ENCODE measurements at places on chromosomes 1 and 21.

DNA sequence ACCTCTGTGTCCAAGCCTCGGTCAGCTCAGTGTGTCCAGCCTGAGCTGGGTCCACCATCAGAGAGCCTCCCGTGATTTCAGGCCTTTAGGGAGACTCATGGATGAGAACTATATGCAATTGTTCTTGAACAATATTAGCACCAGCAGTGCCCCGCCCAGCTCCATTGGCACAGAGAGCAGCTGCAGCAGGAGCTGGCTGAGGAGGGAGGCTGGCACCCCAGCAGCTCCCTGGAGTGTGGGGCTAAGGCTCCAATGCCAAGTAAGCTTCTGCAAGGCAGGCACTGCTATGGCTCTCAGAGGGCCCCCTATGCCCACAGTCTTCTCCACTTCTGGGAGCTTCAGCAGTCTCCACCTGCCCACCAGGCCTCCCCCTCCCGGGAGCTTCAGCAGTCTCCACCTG is 593.3 kb downstream of the MATN1 start:
- DNase-seq: no peak

- DNase-seq: no peak
These were observed 82.8 kb upstream of the CHODL start for GRCh38 chr21:18161841-18162240.

- DNase-seq: no peak
These were observed 5.8 kb downstream of the SDC3 start for GRCh38 chr1:30902593-30903290.

- DNase-seq: no peak
These were observed 219.7 kb upstream of the VAMP3 start for GRCh38 chr1:7551442-7551841.

GRCh38 chr1:177275736-177276135 is 105.0 kb downstream of the BRINP2 start:
- DNase-seq: no peak

GRCh38 chr1:34781844-34782391 is 904 bp downstream of the GJB3 start:
- no peak for DNase-seq

DNA sequence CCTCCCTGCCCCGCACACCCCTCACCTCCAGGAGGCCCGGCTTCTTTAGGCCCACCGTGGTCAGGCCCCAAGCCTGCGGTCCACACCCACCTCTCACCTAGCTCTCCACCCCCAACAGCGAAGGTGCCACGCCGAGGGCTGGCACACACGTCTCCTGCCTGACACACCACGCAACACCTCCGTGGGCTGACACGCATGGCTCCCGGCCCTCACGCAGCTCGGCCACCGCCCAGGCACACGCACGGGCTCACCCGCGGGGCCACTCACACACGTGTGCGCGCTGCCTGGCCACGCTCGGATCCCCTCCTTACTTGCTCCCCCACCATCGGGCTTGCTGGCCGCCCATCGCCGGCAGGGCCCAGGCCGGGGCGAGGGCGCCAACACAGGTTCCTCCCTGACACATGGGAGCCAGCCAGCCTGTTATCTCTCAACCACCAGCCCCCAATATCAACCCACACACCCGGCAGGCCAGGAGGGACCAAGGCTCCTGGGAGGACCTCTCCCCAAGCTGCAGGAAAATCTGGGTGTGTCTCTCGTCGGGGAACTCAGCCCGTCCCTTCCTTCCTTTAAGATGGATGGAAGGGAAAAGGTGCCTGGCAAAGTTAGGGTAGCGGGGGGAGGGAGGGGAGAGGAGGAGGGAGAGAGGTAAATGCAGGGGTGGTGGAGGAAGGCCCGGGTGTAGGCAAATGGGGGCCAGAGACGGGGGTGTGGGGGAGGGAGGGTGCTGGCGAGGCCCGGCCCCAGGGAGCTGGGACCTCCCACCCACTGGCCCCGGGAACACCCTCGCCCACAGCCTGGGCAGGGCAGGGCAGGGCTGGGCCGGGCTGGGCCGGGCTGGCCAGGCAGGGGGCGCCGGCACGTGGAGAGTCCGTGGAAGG is 546 bp downstream of the ELOVL1 start:
- DNase-seq: peak; percentile 46

- no peak for DNase-seq
These were observed 40.3 kb downstream of the NPHP4 start for GRCh38 chr1:5951846-5952410.

GRCh38 chr1:68624233-68624632 is 127.4 kb upstream of the DEPDC1 start:
- no peak for DNase-seq

DNA sequence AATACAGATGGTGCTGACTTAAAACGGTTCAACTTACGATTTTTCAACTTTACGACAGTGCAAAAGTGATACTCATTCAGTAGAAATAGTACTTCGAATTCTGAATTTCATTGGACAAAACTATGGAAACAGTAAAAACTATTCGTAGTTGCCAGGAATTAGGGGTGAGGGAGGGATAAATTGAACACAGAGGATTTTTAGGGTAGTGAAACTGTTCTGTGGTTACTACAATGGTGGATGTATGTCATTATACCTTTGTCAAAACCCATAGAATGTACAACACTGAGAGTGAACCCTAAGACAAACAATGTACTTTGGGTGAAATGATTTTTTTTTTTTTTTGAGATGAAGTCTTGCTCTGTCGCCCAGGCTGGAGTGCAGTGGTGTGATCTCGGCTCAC is 7.5 kb downstream of the DDR2 start:
- DNase-seq: no peak

- DNase-seq: no peak
These were observed 21.2 kb downstream of the MCM3AP start for GRCh38 chr21:46264046-46264689.

- peak; percentile 39 for DNase-seq
These were observed 6.6 kb downstream of the UBL4B start for GRCh38 chr1:110118636-110119396.

GRCh38 chr1:224800486-224801119 is 128.9 kb upstream of the DNAH14 start:
- DNase-seq: no peak

DNA sequence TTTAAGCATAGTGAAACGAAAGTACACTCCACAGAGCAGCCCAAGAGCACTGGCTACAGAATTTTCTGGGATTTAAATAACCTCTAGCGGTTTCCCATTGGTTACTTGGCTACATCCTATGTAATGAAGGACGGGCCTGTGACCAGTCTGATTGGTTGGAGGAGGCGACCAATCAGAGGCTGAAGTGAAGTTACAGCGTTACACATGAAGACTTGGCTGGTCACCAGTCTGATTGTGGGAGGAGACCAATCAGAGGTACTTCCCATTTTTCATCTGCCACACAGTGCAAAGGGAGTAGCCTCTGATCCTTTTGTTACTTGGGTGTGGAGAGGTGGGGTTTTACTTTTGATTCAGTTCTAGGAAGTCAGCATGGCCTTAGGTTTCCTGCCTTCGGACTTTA is 142.7 kb upstream of the SERTAD4 start:
- no peak for DNase-seq

DNA sequence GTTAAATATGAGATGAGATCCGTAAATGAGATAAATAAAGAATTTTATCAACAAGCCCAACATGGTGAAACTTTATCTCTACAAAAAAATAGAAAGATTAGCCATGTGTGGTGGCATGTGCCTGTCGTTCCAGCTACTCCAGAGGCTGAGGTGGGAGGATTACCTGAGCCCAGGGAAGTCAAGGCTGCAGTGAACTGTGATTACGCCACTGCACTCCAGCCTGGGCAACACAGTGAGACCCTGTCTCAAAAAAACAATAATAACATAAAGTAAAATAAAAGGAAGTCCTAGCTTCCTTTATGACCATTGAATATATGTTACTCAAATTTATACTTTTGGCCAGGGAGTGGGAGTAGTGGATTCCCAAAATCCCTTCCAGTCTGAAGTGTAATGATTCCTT is 48.7 kb upstream of the TEKT2 start:
- DNase-seq: no peak

GRCh38 chr1:58041621-58042020 is 504.9 kb downstream of the OMA1 start:
- DNase-seq: no peak

- DNase-seq: no peak
These were observed 606.5 kb upstream of the CAMK1G start for GRCh38 chr1:208977012-208977411.
